Globus pallidus (tissue), 1 donor: ENCODE measurements at places on chromosomes 7 and 10.

DNA sequence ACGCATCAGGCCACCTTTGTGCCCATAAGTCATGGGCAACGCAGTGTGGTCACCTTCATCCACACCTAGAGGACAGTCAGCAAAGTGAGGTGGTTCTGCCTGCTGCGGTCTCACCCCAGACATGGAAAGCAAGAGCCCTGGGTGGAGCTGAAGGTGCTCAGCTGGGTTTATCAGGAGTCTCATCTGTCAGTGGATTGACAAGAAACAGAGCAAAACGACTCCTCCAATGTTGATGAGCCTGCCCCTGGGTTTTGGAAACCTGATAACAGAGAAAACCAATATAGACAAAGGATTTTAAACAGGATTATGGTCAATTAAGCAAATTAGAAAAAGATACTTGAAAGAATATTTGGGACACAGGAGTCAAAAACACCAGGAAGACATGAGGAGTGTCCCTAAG, 229.3 kb upstream of the PRSS58 start:
- DNase-seq, result no peak

- peak; percentile 90 for DNase-seq
Observed at GRCh38 chr7:132251327-132251659, 325.0 kb downstream of the PLXNA4 start.

- DNase-seq, result no peak
Observed at GRCh38 chr10:36188080-36188453, 546.0 kb upstream of the FZD8 start.

DNA sequence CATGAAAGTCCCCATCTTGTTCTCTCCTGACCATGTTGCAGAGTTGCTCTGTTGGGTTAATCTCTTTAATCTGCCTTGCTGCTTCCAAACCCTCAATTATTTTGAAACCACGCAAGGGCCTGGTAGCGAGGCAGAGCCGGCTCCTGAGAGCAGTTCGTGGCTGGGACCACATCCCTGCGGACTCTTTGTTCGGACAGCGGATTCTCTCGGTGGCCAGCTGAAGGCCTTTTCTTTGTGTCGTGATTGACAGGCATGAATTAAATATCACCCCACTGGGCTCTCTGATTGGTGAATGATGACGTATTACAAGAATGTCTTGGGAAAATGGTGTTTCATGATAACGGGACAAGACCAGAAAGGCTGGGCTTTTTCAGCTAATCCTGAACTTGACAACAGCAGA, 66.9 kb upstream of the ARHGAP21 start:
- peak; percentile 94 for DNase-seq

GRCh38 chr10:103768345-103768744, 87.0 kb downstream of the SH3PXD2A start:
- DNase-seq, result no peak

DNA sequence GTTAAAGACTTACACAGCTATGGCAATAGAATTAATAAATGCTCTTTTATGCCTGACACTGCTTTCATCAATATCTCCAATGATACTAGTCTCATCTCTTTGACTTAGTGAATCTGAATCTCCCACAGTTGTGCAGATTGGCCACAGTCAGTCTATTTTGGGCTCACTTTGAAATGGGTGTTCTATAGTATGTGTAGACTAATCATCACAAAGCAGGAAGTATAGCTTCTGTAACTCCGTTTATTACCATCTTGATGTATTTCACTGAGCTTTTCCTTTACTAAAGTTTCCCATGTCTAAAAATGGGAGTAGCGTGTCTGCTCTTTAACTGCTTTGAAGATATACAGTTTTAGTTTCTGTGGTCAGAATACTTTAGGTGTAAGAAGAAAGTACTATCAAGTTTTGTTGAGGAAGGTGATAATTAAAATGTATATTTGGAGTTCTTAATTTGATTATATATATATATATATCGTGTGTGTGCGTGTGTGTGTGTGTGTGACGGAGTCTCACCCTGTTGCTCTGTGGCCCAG, 70.1 kb downstream of the ST7 start:
- DNase-seq, result no peak

DNA sequence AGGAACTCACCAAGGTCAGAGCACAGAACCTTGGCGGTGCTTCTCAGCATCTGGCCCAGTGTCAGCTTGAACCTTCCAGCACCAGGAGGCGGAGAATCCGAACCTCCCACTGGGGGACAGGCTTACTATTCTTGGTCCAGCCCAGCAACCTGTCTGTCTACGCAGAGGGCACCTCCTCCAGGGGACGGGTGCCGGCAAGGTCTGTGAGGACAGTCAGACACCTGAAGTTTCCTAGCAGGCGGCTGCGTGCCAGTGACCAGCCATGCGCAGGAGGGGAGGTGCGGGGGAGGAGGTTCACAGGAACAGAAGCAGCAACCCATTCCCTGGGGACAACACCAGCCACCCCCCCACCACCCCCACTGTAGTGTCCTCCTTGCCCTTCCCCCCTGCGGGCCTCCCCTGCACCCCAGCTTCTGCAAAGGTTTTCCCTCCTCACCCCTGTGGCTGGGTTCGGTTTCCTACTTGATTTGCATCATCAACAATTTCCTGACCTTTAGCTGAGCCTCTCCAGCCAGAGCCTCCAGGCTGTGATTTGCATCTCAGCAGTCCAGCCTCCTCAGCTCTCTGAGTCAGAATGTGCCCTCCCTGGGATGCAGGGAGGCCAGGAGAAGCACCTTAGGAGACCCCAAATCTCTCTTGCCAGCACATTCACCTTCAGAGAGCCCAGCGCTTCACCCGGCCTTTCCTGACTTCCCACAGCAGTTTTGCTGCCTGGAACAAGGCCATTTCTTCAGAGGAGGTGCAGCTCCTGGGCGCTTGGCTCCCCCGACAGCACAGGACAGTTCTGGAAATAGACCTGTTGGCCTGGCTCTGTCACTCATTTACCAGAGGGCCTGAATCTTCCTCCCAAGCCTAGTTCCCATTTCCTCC, 107.5 kb upstream of the NPS start:
- DNase-seq, result no peak
